Islet precursor cell (in vitro differentiated cells): ENCODE measurements at places on chromosomes 6 and 20.

- DNase-seq: no peak
These were observed 27.2 kb upstream of the SRSF6 start for GRCh38 chr20:43430265-43431133.

DNA sequence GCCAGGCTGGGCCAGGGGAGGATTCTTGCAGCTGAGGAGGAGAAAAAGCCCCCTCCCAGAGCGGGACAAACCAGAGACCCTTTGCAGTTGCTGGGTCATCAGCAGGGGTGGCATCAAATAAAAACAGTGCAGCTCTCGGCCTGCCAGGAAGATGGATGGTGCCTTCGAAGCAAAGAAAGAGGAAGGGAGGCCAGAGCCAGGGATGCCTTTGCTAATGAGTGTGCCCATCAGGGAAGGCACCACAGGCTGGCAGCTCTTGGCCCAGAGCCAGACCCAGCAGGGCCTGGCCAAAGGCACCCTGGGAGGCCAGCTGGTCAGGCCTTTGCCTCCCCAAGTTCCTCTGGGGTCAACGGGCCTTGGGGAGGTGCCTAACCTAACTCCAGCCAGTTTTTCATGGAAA is 26.3 kb upstream of the ZNF318 start:
- no peak for DNase-seq

DNA sequence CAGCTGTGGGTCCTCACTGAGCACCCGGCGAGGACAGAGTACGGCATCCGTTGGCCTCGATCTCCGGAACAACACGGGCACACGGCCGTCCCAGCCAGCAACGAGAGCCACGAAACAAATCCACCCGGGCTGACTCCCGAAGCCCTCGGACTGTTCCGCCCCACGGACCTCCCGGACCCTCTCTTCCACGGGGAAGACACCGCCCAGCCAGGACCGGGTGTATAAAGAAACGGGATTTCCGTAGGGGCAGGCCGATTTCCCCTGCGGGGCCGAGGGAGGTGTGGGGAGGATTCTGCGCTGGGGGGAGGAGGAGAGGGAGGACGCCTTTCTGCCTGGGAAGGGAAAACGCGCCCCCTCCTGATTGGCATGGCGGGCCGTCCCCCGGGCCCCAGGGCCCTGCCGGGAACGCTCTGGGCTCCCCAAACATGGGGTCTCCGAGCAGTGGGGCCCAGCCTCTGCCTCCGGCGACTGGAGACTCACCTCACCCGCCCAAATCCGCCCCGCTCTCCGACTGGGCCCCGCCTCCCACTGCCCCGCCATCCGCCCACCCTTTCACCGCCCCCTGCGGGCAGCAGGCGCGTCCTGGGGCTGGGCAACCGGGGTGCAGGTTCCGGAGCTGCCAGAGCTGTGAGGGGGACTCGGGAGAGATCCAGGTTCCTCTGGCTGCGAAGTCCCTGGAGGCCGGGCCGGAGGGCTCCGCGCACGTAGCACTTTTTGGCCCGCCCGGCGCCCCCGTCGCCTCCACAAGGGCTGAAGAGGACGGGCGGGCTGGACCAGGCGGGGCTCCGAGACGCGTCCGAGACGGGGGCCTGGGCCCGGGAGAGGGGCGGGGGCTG is 679 bp upstream of the PPDPF start:
- peak; percentile 84 for DNase-seq

DNA sequence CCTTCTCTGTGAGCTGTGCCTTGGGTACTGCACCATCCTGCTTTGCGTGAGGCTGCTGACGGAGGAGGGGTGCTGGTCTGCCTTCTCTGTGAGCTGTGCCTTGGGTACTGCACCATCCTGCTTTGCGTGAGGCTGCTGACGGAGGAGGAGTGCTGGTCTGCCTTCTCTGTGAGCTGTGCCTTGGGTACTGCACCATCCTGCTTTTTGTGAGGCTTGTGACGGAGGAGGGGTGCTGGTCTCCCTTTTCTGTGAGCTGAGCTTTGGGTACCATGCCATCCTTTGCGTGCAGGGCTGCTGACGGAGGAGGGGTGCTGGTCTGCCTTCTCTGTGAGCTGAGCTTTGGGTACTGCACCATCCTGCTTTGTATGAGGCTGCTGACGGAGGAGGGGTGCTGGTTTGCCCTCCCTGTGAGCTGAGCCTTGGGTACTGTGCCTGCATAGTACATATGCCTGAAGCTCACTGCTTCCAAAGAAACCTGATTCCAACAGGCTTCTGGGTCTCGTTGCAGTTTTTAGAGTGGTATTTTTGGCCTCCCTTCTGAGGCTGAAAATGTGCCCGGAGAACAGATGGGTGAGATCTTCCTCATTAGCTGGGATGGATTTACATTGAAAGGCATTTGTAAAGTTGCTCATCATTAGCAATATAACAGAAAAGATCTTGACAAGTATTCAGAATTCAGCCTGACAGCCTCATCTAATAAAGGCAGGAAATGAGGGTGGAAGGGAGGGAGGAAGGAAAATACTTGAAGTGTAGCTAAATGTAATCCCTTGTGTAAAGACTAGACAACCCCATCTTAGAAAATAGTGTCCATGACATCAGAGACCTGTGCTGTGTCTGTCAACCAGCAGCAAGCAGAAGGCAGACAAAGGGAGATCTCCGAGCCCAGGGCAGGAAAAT is 46.8 kb upstream of the UNC93A start:
- DNase-seq: no peak

DNA sequence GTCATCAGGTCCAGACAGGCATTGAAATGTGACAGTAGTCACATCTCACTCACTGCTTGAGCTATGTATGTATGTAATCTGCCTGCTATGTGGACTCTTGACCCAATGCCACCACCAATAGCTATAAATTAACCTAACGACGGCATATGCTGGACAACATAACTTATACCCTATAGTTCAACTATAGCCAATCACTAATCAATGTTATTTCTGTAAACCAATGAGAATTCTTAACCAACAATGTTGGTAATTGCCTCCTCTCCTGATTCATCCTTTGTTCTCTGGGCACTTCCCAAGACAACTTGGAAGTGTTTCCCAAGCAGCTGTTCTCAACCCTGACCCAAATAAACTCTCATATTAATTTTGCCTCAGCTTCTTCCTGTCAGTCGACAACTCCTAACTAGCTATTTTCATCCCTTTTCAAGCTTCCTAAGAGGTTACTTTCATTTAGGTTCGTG is 24.1 kb upstream of the SERPINB1 start:
- DNase-seq: no peak

DNA sequence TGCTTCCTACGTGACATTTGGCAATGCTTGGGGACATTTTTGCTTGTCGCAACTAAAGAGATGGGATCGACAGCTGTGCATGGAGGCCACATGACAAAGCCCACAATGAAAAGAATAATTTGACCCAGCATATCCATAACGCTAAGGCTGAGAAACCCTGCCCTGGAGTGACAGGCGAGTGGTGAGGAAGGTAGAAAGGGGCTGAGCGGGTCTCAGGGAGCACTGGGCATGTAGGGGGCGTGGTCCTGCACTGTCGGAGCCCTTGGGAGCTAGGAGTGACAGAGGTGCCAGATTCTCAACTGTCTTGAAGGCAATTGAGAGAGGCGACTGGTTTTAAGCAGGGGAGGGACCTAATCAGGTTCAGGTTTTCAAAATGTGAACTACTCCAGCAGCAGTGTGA is 13.6 kb downstream of the GGTLC1 start:
- no peak for DNase-seq

DNA sequence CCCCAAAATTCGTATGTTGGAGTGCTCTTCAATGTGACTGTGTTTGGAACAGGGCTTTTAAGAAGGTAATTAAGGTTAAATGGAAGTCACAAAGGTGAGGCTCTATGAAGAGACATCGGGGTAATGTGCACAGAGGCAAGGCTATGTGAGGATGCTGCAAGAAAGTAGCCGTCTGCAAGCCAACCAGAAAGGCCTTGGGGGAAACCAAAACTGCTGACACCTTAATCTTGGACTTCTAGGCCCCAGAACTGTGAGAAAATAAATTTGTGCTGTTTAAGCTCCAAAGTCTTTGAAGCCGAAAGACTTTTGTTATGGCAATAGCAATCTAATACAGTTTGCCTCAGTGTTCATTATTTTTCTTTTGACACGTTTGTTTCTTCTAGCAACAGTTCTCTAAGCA is 2.4 kb upstream of the IRAK1BP1 start:
- DNase-seq: no peak

GRCh38 chr6:45942953-45943352 is 72.7 kb downstream of the CLIC5 start:
- no peak for DNase-seq

- DNase-seq: no peak
These were observed 15.0 kb downstream of the TBXT start for GRCh38 chr6:166152660-166153059.

DNA sequence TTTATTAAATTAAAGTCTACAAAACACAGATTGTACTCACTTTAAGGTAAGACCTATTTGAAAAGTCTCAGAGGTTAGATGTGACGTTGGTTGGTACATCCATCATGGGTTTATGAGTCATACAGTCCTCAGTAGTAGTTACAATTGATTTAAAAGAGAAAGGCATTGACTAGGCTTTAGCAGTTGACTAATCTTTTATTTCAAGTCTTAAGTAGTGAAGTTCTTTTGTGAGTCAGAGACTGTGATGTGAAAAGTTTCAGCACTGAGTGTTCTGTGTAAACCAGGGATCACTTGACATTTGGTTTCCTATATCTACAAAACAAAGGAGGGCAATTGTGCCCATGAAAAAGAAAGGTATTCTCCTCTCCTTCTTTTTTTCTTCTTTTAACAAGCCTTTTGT is 221.3 kb downstream of the GRIK2 start:
- no peak for DNase-seq

DNA sequence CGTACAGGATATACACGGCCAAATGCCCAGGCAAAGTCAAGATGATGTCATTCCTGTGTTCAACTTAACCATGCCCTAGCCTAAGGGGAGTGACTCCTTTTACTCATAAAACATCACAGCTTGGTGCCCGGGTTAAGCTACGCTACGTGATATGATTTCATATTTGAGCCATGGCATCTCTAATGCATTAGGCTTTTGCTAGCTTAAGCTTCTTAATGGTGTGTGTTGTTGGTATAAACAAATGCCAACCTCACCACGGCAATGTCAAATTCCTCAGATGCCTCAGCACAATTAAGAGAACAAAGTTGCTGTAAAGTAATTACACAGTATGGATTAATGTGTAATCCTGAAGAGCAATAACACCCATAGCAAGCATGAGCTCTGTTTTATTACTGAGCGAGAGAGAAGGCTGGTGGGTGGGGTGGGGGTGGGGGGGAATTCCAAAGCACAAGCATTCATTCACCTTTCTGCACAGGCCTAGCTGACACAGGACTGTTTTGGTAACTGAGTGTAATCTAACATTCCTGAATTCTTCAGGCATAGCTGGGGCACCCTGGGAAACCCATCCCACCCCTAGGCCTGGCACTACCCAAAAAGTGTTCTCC is 44.7 kb upstream of the CNKSR3 start:
- peak; percentile 65 for DNase-seq

GRCh38 chr20:44756011-44756688 is 10.5 kb downstream of the KCNK15 start:
- DNase-seq: no peak

DNA sequence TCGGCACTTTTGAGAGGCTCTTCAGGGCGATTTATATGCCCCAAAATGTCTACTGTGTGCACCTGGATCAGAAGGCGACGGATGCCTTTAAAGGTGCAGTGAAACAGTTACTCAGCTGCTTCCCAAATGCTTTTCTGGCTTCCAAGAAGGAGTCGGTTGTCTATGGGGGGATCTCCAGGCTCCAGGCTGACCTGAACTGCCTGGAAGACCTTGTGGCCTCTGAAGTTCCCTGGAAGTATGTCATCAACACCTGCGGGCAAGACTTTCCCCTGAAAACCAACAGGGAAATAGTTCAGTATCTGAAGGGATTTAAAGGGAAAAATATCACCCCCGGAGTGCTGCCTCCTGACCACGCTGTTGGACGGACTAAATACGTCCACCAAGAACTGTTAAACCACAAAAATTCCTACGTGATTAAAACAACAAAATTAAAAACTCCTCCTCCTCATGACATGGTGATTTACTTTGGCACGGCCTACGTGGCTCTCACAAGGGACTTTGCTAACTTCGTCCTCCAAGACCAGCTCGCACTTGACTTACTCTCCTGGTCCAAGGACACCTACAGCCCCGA is 8.2 kb downstream of the GCNT2 start:
- no peak for DNase-seq

GRCh38 chr20:41483553-41483930 is 116.9 kb upstream of the EMILIN3 start:
- DNase-seq: no peak

DNA sequence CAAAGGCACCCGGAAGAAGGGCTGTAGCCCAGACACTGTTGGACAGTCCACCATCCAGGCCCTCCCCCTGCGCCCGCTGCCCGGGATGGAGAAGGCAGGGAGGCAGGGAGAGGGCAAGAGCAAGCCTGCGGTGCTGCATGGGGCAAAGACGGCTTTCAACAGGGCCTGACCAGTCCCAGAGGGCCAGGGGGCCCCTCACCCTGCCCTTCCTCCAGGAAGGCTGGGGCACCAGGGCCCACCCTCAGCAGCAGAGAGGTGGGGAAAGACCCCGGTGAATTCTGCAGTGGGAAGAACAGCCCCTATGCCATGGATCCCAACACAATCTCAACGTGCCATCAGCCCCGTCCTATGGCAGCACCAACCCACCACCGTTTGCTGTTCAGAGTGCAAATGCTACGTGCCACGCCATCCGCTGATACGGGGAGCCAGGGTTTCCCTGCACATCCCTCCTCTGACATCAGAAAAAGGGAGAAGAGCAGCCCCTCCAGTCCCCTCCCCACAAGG is 41.1 kb downstream of the RRBP1 start:
- no peak for DNase-seq

GRCh38 chr20:37841971-37842370 is 61.0 kb upstream of the VSTM2L start:
- peak; percentile 73 for DNase-seq

DNA sequence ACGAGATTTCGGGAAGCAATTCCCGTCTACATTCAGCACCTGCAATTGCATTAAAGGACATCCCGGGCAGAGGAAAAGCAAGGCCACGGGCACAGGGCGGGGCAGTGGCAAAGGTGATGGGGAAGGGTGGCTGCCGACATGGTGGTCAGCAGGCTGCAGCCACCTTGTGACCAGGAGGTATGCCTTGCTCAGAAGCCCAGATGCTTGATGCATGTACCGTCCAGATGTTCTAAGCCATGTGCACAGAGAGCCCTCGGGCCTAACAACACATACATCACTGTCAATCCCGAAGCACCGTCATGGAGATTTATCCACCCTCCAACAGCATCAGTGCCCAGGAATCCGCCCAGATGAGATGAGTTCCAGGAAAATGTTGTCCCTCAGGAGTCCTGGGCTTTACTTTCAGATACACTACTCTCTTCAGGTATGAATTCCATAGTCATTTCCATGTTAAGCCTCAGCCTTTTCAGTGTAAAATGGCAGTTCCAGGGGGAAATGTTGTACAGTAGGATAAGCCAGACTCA is 77.8 kb upstream of the FRMD1 start:
- peak; percentile 55 for DNase-seq
